ENCODE measurements at places on chromosomes 7 and 10.
A peak's percentile ranks its signal among the peaks of the same experiment; 100 is the strongest.

DNA sequence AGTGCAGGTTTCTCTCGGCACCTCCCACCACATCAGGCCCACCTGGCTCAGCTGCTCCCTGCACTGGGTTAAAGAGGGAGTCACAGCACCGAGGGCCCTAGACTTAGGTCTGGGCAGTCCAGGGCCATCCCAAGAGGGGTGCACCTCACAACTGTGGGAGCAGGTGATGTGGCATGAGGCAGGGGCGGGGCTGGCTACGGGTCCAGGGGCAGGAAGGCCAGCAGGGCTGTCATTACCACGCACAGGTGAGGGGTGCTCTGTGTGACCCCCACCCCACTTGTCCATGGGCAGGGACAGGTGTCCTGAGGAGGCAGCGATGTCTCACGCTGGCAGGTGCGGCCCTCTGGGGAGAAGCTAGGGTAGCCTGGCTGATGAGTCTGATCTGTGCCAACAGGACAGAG lies 40.5 kb upstream of the DPYSL4 start:
- DNase-seq: no peak

DNA sequence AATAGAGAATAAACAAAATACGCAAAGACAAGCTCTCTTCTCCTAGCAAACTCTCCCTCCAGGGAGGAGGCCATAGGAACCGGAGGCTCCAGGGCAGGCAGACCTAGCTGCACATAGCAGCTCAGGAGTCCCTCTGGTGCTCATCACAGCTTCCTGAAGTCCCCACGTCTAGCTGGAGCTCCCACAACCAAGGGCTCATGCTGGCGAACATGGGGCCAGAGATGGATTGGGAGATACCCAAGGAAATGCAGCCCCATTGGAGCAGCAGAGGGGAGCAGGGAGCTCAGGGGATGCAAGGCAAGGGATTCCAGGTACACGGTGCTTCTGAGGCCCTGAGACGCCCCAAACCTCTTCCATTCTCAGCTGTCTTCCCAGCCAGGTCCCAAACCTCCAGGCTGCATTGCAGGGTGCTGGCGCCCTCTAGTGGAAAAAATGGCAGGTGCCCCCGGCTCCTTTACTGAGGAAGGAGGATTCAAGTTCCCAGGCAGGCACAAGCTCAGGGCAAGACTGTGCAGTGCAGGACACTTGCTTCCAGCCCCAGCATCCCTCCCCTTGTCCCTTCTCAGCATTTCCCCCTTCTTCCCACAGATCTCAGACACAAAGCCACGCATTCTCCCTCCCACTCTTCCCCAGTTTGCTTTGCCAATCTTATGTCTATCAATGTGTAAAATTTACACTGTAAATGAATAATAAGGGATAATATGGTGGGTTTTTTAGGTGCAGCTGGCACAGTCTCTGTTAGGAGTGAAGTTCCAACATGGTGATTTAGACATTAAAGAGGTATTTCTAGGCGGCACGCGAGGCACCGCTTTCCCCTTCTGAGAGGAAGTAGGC lies 46.2 kb downstream of the GPAM start:
- peak; percentile 35 for DNase-seq

GRCh38 chr10:22253580-22253882 lies 35.7 kb upstream of the EBLN1 start:
- DNase-seq: no peak

DNA sequence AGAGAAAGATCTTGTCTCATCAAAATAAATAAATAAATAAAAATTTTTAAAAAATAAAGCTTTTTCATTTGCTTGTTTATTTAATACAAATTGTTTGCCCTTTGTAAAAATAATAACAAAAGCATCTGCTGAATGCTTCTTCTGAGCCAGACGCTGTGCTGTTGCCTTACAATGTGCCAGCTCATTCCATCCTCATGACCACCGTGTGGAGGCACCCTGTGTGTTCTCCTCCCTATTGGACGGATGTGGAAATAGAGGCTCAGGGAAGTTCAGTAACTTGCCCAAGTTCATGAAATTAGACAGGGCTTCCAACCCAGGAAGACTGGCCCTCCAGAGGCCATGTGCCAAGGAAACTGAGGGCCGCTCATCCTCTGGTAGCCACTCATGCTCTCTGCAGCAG lies 120.6 kb downstream of the SH3PXD2A start:
- no peak for DNase-seq

GRCh38 chr7:116863936-116864500 lies 1.6 kb downstream of the CAPZA2 start:
- no peak for DNase-seq

DNA sequence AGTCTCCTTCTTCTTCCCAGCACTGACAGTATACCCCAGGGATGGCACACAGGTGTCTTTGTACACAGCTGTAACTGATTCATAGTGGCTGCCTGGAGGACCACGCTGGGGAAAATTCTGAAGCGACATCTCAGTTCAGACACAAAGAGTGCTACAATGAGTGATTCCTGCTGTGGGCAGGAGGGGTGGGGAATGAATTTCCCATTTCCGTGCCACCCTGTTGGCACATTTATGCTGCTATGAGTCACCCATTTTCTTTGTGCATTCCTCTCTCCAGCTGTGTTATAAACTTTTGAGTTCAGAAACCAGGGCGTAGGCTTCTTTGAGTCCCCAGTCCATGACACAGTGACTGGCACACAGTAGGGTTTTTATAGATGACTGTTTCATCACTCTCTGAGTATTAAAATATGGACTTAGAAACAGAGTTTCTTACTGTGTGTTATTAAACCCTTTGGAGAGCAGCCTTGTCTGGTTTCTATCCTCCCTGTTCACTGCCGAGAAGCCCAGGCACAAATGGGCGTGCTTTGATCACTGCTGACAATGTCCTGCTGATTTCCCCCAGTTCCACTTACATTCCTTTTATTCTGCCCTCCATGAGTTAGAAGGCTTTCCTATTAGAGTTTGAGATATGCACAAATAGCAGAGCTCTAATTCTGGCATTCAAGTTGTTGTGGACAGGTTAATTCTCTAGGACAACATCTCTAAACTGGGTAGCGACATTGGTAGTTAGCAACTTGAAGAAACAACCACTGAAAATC lies 24.0 kb upstream of the NPS start:
- no peak for DNase-seq

DNA sequence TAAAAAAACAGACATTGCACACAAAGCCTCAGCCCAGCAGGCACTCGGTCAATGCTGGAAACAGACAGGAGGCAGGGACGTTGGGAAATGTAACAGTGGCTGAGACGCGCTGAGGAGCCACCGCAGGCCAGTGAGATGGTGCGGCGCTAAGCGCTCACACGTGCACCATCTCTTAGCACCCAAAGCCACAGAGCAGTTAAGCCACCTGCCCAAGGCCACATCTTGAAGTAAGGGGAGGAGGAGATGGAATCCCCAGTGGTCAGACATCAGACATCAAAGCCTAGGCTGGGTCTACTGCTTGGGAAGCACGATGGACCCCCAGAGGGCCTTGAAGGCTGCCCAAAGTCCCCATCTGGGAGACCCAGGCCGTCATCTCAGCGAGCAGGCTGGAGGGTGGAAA lies 15.6 kb downstream of the LAT2 start:
- DNase-seq: no peak

DNA sequence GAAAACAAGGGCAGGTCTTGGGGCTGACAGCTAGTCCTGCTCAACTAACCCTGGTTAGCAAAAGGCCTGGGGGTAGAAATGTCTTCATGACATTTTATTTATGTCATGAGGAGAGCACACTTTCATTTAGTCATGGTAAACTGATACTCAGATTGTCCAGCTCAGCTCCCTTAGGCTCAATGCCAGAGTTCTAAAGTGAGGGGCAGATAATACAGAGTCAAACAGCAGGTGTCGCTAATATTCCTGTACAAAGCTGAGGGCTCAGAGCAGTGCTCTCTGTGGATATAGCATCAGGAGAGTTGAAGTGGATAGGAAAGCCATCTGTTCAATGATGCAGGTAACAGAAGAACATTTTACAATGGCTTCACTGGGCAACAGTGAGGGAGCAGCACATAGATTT lies 26.8 kb upstream of the CALCR start:
- DNase-seq: no peak

DNA sequence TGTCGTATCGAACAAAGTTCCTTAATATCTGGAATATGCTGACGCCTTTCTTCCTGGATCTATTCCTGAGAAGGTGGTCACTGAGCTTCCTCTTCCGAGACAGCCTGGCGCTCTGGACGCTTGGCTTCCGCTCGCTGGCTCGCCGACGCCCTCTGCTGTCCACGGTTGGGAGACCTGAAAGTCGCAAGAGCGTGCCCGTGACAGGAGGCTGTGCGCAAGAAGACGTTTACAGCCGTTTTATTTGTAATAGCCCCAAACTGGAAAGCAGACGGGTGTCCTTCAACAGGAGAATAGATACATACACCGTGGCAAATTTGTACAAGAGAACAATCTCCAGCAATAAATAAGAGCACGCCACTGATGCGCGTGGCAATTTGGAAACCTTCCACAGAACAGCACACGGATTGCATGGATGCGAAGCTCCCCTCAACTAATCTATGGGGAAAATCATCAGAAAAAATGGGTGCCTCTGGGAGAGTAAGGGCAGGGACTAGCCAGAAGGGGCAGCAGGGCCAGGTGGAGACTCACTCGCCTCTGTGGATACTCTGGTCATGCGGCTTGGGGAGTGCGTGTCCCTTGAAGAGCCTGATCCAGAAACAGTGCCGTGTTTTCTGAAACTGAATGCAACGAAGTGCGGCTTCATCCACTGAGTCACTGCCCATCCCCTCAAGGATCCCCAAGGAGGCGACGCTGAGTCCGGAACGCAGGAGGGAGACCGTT lies 41.5 kb upstream of the BNIP3 start:
- DNase-seq: peak; percentile 73

GRCh38 chr7:7970237-7970530 lies 1.6 kb downstream of the GLCCI1 start:
- DNase-seq: no peak

- DNase-seq: peak; percentile 31
Observed at GRCh38 chr10:47260505-47261111, 39.4 kb upstream of the GDF10 start.

DNA sequence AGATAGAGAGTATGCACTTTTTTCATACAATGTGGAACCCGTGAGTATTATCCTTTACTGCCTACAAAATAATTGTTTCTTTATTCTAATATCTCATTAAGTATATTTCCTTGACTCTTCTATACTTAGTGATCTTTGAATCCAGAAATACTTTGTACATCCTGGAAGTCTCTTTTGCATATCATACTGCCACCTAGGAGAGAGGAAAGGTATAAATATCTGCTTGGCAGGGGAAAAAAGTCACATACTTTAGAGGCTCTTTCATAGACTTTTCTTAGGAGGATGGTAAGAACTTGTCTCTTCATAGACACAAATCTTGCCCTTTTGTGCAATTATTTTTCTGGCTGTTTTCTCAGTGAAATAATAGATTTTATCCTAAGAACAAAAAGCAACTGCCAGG lies 436.0 kb downstream of the PAXIP1 start:
- DNase-seq: no peak

GRCh38 chr7:6252748-6253147 lies 19.7 kb downstream of the CYTH3 start:
- DNase-seq: no peak

DNA sequence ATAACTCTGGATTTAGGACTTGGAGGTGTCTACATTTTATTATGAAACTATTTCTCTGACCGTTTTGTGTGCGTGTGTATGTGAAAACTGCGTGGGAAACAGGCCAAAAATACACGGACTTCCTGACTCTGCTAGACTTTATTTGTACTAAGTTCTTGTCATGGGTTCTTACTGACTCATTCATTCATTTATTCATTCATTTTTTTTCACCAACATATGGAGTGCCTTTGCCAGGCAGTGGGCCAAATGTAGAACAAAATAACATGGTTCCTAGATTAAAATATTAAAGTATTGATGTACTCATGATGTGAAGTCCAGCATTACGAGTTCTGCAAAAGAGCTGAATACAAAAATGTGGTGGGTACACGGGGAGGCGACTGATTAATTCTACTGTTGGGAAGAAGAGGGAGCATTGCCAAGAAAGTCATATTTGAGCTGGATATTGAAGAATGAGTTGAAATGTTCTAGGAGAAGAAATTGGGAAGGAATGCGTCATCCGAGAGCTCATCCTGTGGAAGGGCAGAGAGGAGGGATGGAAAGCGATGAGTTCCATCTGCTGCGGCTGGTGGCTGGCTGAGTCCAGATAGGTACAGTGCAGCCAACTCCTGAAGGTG lies 24.6 kb downstream of the CACNB2 start:
- no peak for DNase-seq

GRCh38 chr7:94890216-94890615 lies 17.2 kb upstream of the PPP1R9A start:
- no peak for DNase-seq

DNA sequence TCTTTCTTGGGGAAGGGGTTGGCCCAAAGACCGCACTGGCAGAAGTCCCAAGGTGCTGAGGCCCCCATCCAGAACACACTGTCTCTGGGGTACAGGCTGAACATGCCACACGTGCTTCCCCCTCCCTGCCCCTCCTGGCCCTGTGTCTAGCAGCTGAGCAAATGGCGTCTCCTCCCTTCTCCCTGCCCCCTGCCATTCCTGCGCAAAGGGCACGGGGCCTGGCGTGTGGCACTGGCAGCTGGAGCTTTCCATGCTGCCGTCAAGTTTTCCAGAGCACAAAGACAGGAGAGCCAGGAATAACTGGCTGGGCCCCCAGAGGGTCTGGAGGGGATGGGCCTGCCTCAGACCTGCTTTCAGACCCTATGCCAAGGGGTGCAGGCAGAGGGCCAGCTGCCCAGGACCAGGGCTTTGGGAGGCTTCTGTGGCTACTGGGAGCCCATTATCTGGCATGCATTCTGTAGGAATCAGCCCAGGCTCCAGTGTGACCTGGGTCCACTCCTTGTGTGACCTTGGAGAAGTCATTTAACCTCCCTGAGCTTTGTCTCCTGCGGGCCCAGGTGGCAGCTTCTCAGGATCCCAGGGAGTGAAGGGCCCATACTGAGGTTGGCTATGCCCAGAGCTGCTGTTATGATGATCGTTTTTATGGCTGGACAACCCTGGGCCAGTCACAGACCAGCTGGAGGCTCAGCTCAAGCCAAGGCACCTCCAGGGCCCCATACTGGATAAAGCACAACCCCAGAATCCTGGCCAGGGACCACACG lies 710 bp upstream of the LDB3 start:
- DNase-seq: no peak

DNA sequence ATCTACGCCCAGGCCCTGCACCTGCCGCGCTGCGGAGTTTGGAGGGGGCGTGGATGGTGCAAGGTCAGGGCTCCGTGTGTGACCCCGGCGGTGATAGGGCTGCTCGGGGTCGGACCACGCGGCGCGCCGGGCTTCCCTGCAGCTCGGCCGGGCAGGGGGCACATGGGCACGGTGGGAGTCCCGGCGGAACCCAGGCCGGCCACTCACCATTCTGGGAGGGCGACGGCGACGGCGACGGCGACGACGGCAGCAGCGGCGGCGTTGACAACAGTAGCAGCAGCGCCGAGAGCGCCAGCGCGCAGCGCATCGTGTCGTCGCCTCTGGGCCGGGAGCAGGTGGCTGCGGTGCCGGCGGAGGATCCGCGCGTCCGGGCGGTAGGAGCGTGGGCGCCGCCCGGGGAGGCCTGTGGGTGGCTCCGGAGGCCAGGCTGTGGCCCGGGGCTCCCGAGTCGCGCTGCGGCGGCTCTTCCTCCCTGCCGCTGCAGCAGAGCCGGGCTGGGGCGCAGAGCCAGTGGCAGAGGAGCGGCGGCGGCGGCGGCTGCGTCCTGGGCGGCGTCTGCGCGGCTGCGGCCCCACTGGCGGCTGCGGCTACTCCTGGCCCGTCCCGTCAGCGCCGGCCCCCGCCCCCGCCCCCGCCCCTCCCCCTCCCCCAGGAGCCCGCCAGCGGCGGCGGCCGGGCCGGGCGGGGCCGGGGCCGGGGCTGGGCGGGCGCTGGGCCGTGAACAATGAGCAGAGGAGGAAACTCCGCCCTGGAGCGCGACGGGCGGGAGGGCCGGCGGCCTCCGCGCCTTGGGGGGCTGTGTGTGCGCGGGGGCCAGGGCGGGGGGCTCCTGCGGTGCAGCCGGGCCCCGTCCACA lies at the start of gene PODXL:
Gene PODXL, minus strand, starts transcription at position 576 of the 856 bp plus-strand sequence. Its CDS starts 269 bp downstream, at position 307.
- DNase-seq: peak; percentile 74

Measured in hematopoietic multipotent progenitor cell (in vitro differentiated cells).